ENCODE measurements at places on chromosomes 13 and 19. TPM values are rescaled to one million over a fixed set of nuclear protein-coding genes. Genes with fewer than 3 reads are reported as not detected.

Gene CGB2
- 0.35 TPM for total RNA-seq

Gene ZNF17
- total RNA-seq: 6.8 TPM

Gene ERICH4
- not detected for total RNA-seq

Gene CRTC1
- 2.2 TPM for total RNA-seq

Gene TEX101
- total RNA-seq: not detected

Gene NCR1
- not detected for total RNA-seq

Gene IL4I1
- total RNA-seq: 1.2 TPM

Gene ARHGAP35
- 32.7 TPM for total RNA-seq

Gene TEX29
- 0.17 TPM for total RNA-seq

Gene CGB5
- total RNA-seq: 1.0 TPM

Gene HCN2
- total RNA-seq: 33.5 TPM

Gene ELSPBP1
- not detected for total RNA-seq

Gene KLK14
- total RNA-seq: 0.50 TPM

Gene ZNF575
- 1.5 TPM for total RNA-seq

Gene PSPN
- 0.88 TPM for total RNA-seq

Gene PTGIR
- total RNA-seq: 0.10 TPM

Gene ARGLU1
- 34.0 TPM for total RNA-seq

Gene TNFSF13B
- total RNA-seq: not detected

Gene VSTM1
- 0.57 TPM for total RNA-seq

Gene C1QTNF9
- not detected for total RNA-seq

Gene EXOC3L2
- 1.3 TPM for total RNA-seq

Gene PLIN4
- total RNA-seq: 0.21 TPM

Gene TMEM272
- total RNA-seq: not detected

Gene RASIP1
- total RNA-seq: 0.19 TPM

Gene ATXN8OS
- total RNA-seq: not detected

Gene IGSF23
- 0.26 TPM for total RNA-seq

Gene VAV1
- 7.1 TPM for total RNA-seq

Gene KLK15
- not detected for total RNA-seq

Gene ZNF558
- 7.1 TPM for total RNA-seq

Gene ERICH6B
- total RNA-seq: not detected

Gene RHPN2
- 59.2 TPM for total RNA-seq

Gene UNC13A
- total RNA-seq: 1.7 TPM

Gene CADM4
- 10.8 TPM for total RNA-seq

Gene KCTD12
- 1.9 TPM for total RNA-seq

Gene PNMA8A
- total RNA-seq: 13.1 TPM

Gene IRGC
- total RNA-seq: not detected

Gene TMC4
- total RNA-seq: 1.1 TPM

Gene FCHO1
- 18.7 TPM for total RNA-seq

Gene TIMM29
- 16.5 TPM for total RNA-seq

Gene ZNF135
- total RNA-seq: not detected

Gene ZNF223
- total RNA-seq: 2.5 TPM

Gene FRY
- total RNA-seq: 0.02 TPM

Gene ADGRE1
- 5.4 TPM for total RNA-seq

Gene PDE4A
- total RNA-seq: 5.1 TPM

Gene PNMA8C
- total RNA-seq: not detected

Gene DACT3
- 0.49 TPM for total RNA-seq

Gene KCNJ14
- total RNA-seq: 2.1 TPM

Gene ZNF91
- 0.16 TPM for total RNA-seq

Gene PDX1
- total RNA-seq: 0.07 TPM

Gene KLK10
- 0.25 TPM for total RNA-seq

Gene F7
- not detected for total RNA-seq

Gene IRS2
- total RNA-seq: 13.9 TPM

Gene FLT1
- not detected for total RNA-seq

Measured in A549 treated with DMSO at 1 μM for 4 hours (cell line).